Activated CD4-positive, alpha-beta T cell treated with anti-CD3 and anti-CD28 coated beads for 1 hour (primary cell): ENCODE measurements at places on chromosomes 5 and 9.

DNA sequence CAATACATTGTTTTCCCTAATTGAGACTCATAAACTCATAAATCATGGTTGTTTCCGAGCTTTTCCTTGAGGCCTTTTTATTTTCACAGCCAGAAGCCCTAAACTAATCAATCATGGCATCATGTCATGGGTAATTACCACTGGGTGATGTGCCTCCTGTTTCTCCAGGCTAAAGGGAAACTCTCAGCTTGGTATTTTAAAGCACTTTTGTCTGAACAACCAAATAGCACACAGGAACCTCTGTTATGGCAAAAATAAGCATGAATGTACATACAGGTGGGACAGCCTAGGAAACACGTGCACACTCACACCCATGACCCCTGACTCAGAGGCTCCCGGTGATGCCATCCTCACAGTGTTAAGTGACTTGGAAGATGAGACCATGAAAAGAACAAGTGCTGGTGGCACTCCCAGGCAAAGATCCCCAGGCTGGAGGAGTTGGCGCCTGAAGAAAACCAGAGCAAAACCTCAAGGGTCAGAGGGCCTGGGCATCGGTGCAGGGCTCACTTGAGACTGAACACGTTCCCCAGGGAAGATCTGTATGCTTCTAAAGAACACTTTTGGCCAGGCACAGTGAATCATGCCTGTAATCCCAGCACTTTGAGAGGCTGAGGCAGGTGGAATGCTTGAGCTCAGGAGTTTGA, 154.3 kb downstream of the ROR2 start:
- no peak for DNase-seq

DNA sequence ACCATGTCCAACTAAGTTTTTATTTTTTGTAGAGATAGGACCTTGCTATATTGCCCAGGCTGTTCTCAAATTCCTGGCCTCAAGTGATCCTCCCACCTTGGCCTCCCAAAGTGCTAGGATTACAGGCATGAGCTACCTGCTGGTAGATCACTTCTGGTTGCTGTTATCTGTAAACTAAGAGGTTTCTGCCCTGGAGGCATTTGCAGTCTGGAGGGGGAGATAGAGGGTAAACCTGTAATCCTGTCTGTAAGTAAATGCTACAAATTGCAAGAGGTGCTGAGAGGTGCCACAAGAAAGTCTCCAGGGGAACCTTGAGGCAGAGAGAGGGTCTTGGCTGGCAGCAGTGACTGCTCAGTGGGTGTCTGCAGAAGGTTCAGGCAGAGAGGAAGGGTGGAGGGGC, 29.0 kb upstream of the GGTA1 start:
- DNase-seq, result no peak

GRCh38 chr5:131581702-131582101, 53.3 kb downstream of the RAPGEF6 start:
- DNase-seq, result no peak

DNA sequence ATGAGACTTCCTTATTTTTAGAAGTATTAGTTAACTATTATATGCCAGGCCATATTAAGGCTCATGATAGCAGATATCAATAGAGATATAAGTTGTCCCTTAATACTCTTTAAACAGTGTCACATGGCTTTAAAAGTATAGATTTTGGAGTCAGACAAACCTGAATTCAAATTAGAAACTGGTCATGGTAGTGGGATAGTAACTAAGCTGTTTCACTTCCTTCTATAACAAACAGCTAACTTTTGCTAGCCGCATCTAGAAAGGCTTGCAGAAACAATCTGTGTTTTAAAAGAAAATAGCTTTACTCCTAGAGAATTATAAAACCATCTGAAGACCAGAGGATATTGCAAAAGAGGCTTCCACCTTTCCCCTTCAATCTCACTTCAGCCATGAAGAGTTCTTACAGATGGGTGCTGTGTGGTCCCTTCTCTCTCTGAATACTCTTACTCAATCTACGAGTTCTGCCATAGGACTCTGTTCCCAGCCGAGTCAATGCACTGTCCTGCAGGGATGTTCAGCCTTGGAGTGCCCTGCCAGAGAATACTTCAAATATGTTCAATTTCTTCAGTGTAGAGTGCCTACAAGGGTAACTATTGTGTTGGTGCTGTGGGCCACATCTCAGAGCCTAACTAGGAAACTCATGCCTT, 810.2 kb downstream of the EFNA5 start:
- DNase-seq, result no peak

- no peak for DNase-seq
These were observed 158.5 kb downstream of the RGS3 start for GRCh38 chr9:113621980-113622379.

GRCh38 chr5:147857302-147858129, 21.0 kb upstream of the SCGB3A2 start:
- DNase-seq, result no peak

GRCh38 chr5:116237917-116238500, 153.2 kb downstream of the COMMD10 start:
- DNase-seq, result no peak

DNA sequence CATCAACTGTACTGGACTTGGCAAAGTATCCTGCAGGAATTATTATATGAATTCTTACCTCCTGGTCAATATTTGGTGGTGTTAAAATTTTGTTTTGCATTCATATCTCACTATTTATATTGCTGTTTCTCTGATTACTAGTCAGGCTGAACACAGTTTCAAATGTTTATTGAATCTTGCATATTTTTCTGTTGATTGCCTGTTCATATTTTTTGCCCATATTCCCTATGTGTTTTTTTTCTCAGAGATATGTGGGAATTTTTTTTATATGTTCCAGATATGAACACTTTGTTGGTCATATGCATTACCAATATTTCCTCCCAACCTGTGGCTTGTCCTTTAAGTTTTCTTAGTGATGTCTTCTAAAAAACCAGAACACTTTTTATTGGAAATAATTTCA, 148.9 kb upstream of the GRHPR start:
- DNase-seq, result no peak

DNA sequence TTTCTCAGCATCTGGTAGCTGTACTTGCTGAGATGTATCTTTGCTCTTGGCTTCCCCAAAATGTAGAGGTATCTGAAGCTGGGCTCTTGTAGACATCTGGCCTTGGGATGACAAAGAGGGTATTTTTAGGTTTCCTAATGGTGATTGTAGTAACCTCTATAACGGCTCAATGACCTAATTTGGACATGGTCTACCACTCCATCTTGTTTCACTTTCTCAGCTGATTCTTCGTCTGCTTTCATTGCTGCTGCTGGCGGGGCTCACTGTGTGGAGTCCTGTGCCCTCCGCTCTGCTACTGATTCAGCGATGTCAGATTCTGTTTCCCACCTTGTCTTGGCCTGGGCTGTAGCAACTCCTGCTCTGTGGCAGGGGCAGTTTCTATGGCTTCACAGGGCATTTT, 12.7 kb upstream of the MARCHF11 start:
- no peak for DNase-seq

GRCh38 chr9:81848472-81848871, 79.8 kb upstream of the SPATA31D4 start:
- DNase-seq, result no peak

DNA sequence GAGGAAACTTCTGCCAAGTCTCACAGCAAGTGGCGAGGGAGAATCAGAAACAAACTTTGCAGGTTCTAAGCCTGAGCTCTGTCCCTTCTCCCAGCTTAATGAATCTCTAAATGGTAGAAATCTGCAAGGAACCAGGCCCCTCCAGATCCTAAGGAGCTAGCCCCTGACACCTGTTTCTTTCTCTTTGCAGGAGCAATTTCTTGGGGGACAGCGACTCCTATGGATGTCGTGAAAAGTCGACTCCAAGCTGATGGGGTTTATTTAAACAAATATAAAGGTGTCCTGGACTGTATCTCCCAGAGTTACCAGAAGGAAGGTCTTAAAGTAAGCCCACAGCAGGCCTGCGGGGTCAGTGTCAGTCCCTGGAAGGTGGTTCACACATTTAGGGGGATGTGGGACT, 21.8 kb downstream of the IL9 start:
- DNase-seq, result no peak
